ENCODE measurements at places on chromosomes 1 and 21.

DNA sequence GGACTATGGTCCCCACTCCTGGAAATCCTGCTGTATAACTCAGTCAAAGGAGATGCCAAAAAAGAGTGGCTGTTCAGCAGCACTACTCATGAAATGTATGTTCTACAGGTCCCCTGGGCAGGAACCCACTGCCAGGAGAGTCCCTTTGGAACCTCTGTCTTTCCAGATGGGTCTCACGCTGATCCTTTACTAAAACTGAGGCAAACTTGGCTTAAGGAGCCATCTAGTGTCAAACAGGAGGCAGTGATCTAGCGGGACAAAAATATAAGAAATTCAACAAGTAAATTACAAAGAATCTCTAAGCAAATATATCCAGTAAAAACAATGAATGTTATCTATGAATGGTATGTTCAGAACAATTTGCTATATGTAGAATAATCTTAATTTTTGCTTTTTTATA is 80.5 kb upstream of the PRMT6 start:
- H3K36me3 ChIP-seq, result no peaks in the 10 kb centered on the region
- no peak for DNase-seq
- H3K4me3 ChIP-seq, result no peak overlapping the region

DNA sequence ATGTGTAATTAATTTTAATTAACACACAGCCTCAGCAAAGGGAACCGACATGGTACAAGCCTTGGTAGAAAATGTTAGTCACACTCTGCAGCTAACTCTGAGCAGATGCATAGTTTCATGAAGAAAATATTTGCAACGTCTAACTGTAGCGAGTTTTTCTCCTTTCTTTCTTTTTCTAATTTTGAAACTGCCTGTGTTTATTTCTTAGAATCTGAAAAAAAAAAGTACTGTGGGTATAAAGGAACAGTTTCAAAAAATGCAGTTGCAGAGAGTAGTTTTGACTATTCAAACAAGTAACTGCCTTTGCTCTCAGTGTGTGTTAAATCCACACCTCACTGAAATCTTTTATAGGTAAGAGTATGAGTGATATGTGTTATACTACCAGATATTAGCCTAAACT is 149.9 kb upstream of the C1orf105 start:
- peak overlapping the region; percentile 27 for H3K27ac ChIP-seq
- H3K36me3 ChIP-seq, result no peaks in the 10 kb centered on the region
- no peak for DNase-seq
- H3K27me3 ChIP-seq, result no peaks in the 10 kb centered on the region
- H3K4me3 ChIP-seq, result no peak overlapping the region
- H3K4me1 ChIP-seq, result no peaks in the 10 kb centered on the region

GRCh38 chr1:12528021-12528852 is 89.8 kb downstream of the DHRS3 start:
- H3K4me1 ChIP-seq, result no peaks in the 10 kb centered on the region
- H3K27ac ChIP-seq, result peak overlapping the region; percentile 77
- no peaks in the 10 kb centered on the region for H3K27me3 ChIP-seq
- no peaks in the 10 kb centered on the region for H3K36me3 ChIP-seq
- DNase-seq, result peak; percentile 94

DNA sequence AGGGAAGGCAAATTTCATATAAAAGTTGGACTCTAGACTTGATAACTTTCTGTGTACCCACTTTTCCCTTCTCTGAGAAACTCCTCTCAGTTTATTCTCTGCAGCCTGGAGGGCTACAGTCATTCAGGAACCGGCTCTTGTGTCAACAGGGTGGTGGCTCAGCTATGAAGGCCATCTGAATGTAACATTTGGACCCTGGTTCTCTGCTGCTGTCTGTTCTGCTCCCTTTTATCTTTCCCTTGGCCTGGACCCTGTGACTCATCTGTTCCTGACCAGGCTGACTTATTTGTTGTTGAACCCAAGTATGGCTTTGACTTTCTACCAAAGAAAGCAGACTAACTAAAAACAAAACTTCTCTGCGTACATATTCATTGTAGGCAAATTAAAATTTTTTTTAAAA is 75.4 kb downstream of the CENPF start:
- H3K4me1 ChIP-seq, result no peaks in the 10 kb centered on the region
- H3K27me3 ChIP-seq, result no peaks in the 10 kb centered on the region
- no peak for DNase-seq
- H3K36me3 ChIP-seq, result no peaks in the 10 kb centered on the region
- H3K27ac ChIP-seq, result no peak overlapping the region
- no peak overlapping the region for H3K4me3 ChIP-seq

DNA sequence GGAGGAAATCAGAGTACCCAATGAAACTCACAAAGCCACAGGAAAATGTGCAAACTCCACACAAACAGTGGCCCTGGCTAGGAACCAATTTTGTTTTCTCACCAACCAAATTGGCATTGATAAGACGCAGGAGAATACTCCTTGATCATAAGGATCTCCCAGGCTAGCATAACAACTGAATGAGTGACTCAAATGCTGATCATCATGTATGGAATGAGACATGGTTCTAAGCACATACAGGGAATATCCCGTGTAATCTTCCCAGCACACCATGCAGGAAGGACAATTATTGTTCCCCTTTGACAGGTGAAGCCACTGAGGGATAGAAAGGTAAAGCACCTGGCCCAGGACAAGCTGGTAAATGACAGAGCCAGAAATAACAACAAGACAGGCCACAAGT is 180.0 kb upstream of the DUSP10 start:
- no peaks in the 10 kb centered on the region for H3K27me3 ChIP-seq
- no peak overlapping the region for H3K27ac ChIP-seq
- no peaks in the 10 kb centered on the region for H3K4me1 ChIP-seq
- no peak overlapping the region for H3K4me3 ChIP-seq

GRCh38 chr1:38740487-38740886 is 119.1 kb downstream of the RRAGC start:
- H3K4me1 ChIP-seq, result no peaks in the 10 kb centered on the region
- no peak overlapping the region for H3K27ac ChIP-seq
- no peaks in the 10 kb centered on the region for H3K36me3 ChIP-seq
- no peak overlapping the region for H3K4me3 ChIP-seq

DNA sequence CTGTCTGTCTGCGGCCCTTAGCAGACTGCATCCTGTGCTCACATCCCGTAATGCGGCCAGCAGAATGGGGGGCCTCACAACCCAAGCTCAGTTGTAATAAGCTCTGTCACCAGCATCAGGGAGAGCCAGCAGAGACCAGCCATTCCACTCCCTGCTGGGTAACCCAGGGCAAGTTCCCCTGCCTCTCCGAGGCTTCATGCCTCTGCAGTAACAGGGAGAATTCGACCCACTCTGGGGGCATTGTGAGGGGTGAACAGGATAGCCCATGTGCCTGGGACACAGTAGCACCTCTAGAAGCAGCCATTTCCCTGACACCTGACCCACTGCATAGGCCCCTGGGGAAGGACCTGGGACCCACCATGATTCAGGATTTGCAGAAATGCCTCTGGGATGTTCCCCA is 461.2 kb downstream of the MATN1 start:
- H3K27ac ChIP-seq, result no peak overlapping the region
- DNase-seq, result no peak
- H3K27me3 ChIP-seq, result peaks cover 19% of the 10 kb centered on the region
- H3K4me3 ChIP-seq, result no peak overlapping the region
- no peaks in the 10 kb centered on the region for H3K36me3 ChIP-seq
- H3K4me1 ChIP-seq, result no peaks in the 10 kb centered on the region

DNA sequence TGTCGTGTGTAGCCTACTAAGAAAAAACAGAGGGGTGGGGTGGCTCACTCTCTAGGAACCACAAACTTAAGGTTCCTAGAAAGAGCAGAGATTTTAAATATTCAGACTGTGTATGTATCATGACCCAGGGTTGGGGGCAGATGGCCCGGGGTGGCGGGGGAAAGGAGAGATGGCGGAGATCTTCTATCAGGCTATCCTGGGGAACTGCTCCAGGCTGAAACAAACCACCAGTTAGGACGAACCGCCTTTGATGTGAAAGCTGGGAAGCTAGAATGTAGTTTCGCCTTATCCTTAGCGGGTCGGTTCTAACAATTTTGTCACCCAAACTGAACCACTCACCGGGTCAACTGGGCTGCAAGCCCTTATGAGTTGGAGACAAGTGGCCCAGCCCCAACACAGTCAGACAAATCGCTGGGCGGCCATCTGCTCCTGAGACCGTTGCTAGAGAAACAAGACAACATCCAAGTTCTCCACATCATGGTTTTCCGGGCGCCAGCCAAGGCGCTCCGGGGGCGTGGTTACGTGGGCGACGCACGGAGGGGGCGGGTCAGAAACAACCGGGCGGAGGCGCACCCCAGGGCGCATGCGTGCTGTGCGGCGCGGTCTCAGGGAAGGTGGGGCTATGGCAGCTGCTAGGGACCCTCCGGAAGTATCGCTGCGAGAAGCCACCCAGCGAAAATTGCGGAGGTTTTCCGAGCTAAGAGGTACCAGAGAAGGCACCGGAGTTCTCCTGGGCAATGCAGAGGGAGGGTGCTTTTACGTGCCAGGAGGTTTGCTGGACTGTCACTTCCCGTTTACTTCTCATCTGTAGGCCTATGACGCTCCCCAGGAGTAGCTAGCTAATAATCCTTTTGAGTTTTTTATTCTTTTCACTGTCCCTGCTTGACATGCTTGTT is at the start of the genes FPGT and LRRIQ3:
Gene FPGT (plus strand): TSS at position 586 of the 896 bp plus-strand sequence. CDS start 37 bp downstream, at position 623.
Gene LRRIQ3 (minus strand): TSS at position 520 of the 896 bp plus-strand sequence. CDS start 14,492 bp downstream, outside the sequence.
- H3K27ac ChIP-seq, result peak within 1 kb of the TSS; percentile 86
- no peaks in the 10 kb centered on the region for H3K4me1 ChIP-seq
- no peaks in the 10 kb centered on the region for H3K27me3 ChIP-seq
- H3K36me3 ChIP-seq, result no peaks in the 10 kb centered on the region
- DNase-seq, result peak; percentile 85

GRCh38 chr1:183995322-183996039 is 42.0 kb downstream of the COLGALT2 start:
- H3K4me3 ChIP-seq, result no peak overlapping the region
- DNase-seq, result no peak
- H3K4me1 ChIP-seq, result no peaks in the 10 kb centered on the region
- H3K27ac ChIP-seq, result no peak overlapping the region
- H3K36me3 ChIP-seq, result no peaks in the 10 kb centered on the region

- no peak overlapping the region for H3K4me3 ChIP-seq
- no peaks in the 10 kb centered on the region for H3K4me1 ChIP-seq
- no peak for DNase-seq
- H3K27me3 ChIP-seq, result no peaks in the 10 kb centered on the region
Observed at GRCh38 chr1:78617615-78618026, 2.6 kb upstream of the IFI44L start.

DNA sequence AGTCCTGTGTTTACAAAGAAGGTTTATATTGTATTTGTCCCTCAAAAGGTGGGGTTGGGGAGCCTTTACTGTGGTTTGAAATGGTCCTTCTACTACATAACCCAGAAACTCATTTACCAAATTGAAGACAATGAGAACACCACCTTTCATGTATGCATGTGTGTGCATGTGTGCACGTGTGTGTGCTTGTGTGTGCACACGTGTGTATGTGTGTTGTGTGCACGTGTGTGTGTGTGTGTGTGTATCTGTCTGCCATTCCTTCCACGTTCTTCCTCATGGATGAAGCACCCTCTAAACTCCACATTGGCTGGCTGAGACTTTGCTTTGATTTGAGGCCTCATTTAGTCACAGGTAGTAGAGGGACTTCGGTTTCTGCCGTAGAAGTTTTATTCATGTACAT is 138.2 kb downstream of the EDEM3 start:
- H3K36me3 ChIP-seq, result no peaks in the 10 kb centered on the region
- H3K27ac ChIP-seq, result no peak overlapping the region
- no peak for DNase-seq
- no peaks in the 10 kb centered on the region for H3K27me3 ChIP-seq

GRCh38 chr1:175555266-175555665 is 188.1 kb downstream of the TNR start:
- H3K4me3 ChIP-seq, result no peak overlapping the region
- H3K4me1 ChIP-seq, result no peaks in the 10 kb centered on the region
- no peaks in the 10 kb centered on the region for H3K27me3 ChIP-seq
- H3K27ac ChIP-seq, result no peak overlapping the region
- DNase-seq, result no peak

DNA sequence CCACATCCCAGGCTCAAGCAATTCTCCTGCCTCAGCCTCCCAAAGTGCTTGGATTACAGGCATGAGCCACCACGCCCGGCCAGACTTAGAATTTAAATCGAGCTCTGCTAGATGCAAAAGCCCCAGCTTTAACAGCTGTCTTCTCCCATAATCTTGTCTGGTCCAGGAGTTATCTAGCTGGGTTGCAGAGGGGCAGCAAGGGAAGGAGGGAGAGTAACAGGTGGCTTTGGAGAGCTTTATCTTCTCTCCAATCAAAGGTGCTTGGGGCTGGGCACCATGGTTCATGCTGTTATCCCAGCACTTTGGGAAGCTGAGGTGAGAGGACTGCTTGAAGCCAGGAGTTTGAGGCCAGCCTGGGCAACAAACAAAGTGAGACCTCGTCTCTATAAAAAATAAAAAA is 3.9 kb downstream of the RHBG start:
- H3K4me3 ChIP-seq, result no peak overlapping the region
- H3K27ac ChIP-seq, result no peak overlapping the region
- no peaks in the 10 kb centered on the region for H3K4me1 ChIP-seq
- no peaks in the 10 kb centered on the region for H3K36me3 ChIP-seq

DNA sequence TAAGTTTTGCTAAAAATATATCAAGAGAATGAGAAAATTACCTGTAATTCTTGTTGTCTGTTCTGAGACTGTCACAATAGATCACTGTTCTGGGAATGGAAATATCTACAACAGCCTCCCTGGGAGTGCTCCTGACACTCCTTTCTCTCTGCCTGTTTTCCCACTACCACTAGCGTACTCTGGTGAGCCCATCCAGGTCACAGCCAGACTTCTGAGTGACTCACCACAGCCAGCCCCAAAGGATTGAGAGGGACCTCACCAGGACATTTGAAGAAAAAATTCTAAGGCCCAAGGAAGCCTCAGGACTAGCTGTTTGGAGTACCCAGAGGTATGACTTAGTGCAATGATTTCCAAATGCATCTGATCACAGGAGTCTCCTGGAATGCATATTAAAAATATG is 39.0 kb upstream of the TADA1 start:
- H3K36me3 ChIP-seq, result no peaks in the 10 kb centered on the region
- no peak for DNase-seq
- no peaks in the 10 kb centered on the region for H3K27me3 ChIP-seq
- H3K27ac ChIP-seq, result no peak overlapping the region

GRCh38 chr1:232340446-232340845 is 289.5 kb downstream of the SIPA1L2 start:
- H3K36me3 ChIP-seq, result no peaks in the 10 kb centered on the region
- H3K27me3 ChIP-seq, result no peaks in the 10 kb centered on the region
- DNase-seq, result no peak
- no peak overlapping the region for H3K4me3 ChIP-seq
- no peaks in the 10 kb centered on the region for H3K4me1 ChIP-seq
